ENCODE measurements at places on chromosomes 2 and 18. TPM values are rescaled to one million over a fixed set of nuclear protein-coding genes. Genes with fewer than 3 reads are reported as not detected.

DNA sequence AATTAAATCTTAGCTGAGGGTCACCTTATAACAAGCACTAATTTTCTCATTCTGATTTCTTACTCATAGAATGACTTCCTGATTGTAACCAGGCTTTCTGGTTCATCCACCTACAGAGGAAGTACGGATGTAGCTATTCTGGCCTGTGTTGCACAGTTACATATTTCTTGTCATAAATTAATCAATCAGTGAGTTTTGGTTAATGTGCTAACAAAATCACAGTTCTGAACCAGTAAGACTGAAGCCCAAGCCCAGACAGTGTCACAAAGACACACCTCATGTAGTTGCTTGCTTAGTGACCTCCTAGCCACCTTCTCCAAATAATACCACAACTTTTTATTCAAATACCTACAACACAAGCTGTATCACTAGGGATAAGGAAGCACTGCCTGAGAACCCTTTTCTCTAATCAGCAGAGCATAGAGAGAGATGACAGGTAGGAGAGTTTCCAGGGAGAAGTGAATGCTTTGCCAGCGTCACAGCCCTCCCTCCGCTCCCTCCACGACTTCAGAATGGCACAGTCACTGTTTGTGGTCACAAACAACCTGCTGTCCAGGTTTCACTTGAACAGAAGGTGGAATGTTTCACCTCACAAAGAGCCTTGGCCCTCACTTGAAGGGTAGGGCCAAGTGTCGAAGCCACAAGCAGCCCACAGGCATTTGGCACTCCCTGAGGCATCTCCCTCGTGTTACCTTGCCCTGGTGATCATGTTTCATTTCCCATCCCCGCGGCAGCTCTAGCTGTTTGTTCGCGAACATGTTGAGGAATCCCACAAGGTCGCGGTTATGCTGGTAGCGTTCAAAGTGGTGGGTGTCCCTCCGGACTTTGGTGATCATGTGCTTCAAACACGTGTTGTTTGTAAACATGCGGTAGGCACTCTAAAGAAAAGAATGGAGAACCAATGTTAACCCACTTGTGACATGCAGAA, 120.8 kb upstream of the STK17B start:
- DNase-seq, result no peak

- DNase-seq, result no peak
Measured at GRCh38 chr18:25686960-25687500, 335.1 kb upstream of the ZNF521 start.

GRCh38 chr18:8088626-8089025, 520.6 kb upstream of the RAB12 start:
- DNase-seq, result no peak

- DNase-seq, result no peak
Measured at GRCh38 chr18:67665266-67665665, 148.7 kb upstream of the DSEL start.

- no peak for DNase-seq
Measured at GRCh38 chr2:191500884-191501560, 176.9 kb upstream of the NABP1 start.

Gene MTLN
- 12.8 TPM for polyA plus RNA-seq

Gene GPR45
- 0.13 TPM for polyA plus RNA-seq

Gene RTP5
- not detected for polyA plus RNA-seq

Measured in right renal pelvis (tissue), 4 donors.